CD4-positive, alpha-beta T cell treated with Interleukin-6 for 4 hours (primary cell): ENCODE measurements at places on chromosomes 12 and 14.
A peak's percentile ranks its signal among the peaks of the same experiment; 100 is the strongest.

- no peak for DNase-seq
These were observed 30.4 kb downstream of the PPP1R13B start for GRCh38 chr14:103816991-103817390.

- no peak for DNase-seq
These were observed 9.1 kb downstream of the GPR19 start for GRCh38 chr12:12686925-12687324.

- peak; percentile 8 for DNase-seq
These were observed 41.9 kb downstream of the ATP23 start for GRCh38 chr12:57983146-57983857.

DNA sequence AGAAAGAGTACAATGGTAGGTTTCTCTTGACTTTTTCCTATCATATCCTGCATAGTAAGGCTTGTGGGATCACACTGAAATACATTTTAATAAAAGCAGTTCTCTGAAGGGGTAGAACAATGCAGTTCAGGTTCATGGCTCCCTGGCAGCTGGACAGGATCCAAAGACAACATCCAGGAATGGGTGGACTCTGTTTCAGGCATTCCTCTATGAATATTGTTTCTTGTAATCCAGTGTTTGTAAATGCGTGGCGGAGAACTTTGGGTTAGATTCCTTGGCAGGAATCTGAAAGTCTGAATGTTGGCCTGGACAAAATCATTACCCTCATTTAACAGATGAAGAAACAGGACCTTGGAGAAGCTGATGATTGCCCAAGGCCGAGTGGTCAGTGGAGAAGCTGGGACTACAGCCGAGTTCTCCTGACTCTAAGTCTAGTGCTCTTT lies 43.5 kb downstream of the SYNE2 start:
- no peak for DNase-seq

DNA sequence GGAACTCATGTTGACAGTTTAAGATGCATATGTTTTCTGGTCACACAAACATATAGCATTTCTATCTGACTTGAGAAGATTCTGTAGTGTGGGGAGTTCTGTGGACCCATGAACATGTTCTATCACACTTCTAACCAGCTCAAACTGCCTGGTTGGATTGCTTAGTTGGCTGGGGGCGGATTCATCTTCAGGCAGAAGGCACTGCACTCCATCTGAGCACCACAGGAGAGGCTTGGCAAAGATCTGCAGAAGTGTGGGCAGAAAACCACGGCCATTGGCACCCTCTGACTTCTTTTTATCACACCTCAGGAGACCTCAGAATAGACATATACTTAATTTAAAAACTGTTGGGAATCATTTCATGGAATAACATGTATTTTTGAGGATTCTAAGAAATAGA lies 68.5 kb downstream of the LIN7A start:
- no peak for DNase-seq

GRCh38 chr12:27083861-27084394 lies 1.6 kb upstream of the C12orf71 start:
- no peak for DNase-seq

DNA sequence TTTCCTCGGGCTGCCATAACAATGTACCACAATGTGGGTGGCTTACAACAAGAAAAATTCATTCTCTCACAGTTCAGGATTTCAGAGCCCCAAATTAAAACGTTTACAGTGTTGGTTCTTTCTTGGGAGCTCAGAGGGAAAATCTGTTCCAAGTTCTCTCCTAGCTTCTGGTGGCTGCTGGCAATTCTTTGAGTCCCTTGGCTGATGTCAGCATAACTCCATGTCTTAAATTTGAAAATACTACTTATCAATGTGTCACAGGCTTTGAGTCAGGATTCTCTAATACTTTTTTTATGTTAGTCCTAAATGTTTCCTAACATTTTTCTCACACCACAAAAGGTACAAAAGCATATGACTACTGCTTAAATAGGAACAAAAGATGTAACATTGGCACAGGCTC lies 198.4 kb upstream of the ATXN7L3B start:
- DNase-seq, result no peak

DNA sequence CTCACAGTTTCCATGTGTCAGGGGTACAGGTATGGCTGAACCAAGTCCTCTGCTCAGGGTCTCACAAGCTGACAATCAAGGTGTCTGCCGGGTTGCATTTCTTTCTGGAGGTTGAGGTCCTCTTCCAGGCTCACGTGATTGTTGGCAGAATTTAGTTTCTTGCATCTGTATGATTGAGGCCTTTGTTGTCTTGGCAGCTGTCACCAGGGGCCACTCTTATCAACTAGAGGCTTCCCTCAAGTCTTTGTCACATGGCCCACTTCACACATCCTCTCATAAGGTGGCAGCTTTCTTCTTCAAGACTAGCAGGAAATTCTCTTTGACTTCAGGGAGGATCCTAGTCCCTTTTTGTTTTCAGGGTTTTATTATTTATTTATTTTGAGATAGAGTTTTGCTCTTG lies 46.0 kb upstream of the FOS start:
- DNase-seq, result peak; percentile 65

DNA sequence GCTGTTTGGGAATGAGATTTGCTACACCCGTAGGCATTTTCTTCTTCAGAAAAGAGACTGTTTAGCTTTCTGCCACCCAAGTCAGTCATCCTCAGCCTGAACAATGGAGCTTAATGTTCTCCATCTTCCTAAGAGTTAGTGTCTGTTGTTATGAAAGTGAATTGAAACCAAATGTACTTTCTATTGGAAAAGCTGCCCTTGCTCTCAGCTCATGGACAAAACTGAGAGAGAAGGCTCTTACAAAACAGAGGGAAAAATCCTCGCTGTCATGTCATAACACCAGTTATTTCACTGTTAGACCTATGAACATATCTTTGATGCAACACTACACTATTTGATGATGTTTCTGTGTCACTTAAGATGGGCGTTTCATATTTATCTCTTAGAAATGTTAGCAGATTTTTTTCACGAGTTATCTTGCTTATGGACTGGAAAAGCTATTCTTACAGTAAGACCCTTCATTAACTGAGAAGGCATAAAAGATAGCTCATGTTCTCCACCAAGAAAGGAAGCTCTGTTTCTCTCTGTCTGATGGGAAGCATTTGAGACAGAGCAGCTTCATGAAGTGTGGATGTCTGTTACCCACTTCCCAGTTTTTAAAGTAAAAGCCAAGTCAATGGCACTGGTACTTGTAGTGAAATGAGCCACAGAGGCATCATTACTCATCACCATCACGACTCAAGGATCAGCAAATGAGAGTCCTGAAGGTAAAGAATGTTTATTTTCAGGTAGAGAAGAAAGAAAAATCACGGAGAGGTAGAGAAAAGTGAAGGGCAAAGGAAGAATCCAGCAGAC lies 483.9 kb downstream of the ZFP36L1 start:
- no peak for DNase-seq

DNA sequence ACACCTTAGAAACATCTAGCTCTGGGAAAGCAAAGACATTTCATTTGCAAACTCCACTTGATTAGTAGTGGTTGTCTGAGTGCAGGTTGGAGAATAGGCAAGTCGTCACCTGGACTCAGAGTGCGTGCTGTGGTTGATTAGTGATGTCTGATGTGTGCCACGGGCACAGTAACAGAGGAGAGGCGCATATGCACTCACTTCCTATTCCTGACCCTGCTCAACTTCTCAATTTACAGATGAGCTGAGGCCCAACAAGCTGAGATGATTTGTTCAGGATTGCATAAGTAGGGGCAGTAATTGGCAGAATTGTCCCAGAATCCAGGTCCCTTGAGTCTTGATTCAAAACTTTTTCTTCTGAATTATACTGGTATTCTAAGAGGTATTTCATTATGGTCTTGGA lies 44.9 kb downstream of the ADCK1 start:
- DNase-seq, result no peak

DNA sequence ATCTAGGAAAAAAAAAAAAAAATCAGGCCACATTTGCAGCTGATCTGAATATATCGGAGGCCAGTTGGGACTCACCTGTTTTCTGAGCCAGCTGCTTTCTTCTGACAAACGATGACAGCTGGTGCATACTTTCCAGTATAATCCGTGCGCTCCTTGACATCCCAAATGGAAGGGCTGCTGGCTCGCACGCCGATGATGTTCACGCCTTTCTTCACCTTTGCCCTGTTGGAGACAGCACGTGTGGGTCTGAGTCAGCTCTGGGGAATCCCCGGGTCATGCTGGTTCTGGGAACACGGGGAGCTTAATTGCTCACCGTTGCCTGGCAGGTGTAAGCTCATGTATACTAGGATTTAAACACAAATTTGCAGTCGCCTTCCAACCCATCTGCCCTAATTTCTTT lies 372.8 kb downstream of the TMEM132D start:
- DNase-seq, result no peak

- DNase-seq, result no peak
These were observed 639.4 kb upstream of the TBX3 start for GRCh38 chr12:115323223-115323905.

- DNase-seq, result no peak
These were observed 230.0 kb upstream of the EGLN3 start for GRCh38 chr14:34180869-34181268.

- no peak for DNase-seq
These were observed 1201.4 kb upstream of the TMEM132C start for GRCh38 chr12:127065595-127065994.

- no peak for DNase-seq
These were observed 335.6 kb downstream of the TMEM121 start for GRCh38 chr14:105861985-105862465.
